ENCODE measurements at places on chromosomes 6 and 20.

DNA sequence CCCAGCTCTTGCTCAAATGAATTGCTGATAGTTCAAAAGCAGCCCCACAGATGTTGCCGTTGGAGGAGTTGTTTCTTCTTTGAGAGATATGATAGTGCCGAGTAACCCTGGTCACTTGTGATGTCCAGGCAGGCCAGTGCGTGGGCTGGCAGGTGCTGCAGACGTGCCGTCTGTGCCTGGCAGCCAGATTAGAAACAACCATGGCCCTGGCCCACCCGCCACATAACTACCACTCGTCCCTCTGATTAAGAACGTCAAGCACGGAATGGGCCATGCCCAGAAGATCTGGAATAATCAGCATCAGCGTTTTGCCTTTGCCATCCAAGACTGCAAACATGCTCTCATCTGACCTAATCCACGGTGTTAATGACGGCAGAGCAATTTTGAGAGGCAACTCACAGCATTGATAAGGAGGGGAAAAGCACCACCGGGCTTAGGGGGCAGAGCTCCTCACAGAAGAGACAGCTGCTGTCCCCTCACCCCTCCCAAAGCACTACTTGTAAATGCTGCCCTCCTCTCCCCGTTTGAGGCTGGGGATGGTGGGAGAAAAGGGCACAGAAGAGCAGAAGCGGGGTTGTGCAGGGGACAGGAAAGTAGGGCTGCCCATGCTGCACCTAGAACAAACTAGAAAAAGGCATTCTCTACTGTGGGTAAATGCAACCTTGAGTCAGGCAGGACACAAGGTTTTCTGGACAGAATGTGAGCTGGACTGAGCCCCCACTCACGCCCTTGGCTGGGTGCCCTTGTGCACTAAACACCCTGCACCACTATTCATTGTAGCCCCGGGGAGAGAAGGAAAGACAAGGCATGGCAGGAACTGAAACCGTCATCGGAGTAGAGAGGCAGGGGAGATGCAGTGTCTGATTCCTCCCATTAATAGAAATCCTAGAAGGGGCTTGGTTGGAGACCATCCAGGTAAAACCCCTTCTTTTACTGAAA is 5.3 kb upstream of the CPNE5 start:
- DNase-seq = no peak

GRCh38 chr20:62959101-62959971 is 6.8 kb downstream of the SLC17A9 start:
- DNase-seq = no peak

GRCh38 chr20:60395991-60396390 is 437.8 kb downstream of the CDH26 start:
- DNase-seq = no peak

GRCh38 chr6:164151161-164152120 is 736.9 kb downstream of the QKI start:
- DNase-seq = peak; percentile 87

DNA sequence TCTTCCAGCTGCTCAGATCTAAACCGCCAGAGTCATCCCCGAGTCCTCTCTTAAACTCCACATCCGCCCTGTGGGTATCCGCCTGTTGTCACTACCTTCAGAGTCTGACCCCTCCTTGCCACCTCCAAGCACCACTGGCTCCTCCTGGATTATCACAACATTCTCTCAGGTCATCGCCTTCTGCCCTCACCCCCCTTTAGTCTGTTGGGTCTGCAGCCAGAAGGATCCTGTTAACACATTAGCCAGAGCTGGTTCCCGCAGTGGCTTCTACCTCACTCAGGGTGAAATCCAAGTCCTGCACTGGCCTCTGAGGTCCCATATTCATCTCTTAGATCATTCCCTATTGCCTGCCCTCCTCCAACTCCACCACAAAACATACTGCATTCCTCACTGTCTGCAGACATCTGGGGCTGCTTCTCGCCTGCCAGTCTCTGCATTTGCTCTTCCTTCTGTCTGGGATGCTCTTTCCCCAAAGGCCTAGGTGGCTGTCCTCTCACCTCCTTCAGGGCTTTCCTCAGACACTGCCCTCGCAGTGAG is 34.1 kb downstream of the TNXB start:
- no peak for DNase-seq

GRCh38 chr6:134510920-134511319 is 193.0 kb upstream of the SGK1 start:
- peak; percentile 52 for DNase-seq

- DNase-seq = no peak
These were observed 36.1 kb upstream of the KCNB1 start for GRCh38 chr20:49518576-49518975.

GRCh38 chr6:157911278-157911677 is 70.4 kb upstream of the SYNJ2 start:
- peak; percentile 39 for DNase-seq

GRCh38 chr20:22762576-22763256 is 178.3 kb upstream of the FOXA2 start:
- no peak for DNase-seq

GRCh38 chr6:105791583-105792318 is 294.4 kb upstream of the PRDM1 start:
- no peak for DNase-seq

DNA sequence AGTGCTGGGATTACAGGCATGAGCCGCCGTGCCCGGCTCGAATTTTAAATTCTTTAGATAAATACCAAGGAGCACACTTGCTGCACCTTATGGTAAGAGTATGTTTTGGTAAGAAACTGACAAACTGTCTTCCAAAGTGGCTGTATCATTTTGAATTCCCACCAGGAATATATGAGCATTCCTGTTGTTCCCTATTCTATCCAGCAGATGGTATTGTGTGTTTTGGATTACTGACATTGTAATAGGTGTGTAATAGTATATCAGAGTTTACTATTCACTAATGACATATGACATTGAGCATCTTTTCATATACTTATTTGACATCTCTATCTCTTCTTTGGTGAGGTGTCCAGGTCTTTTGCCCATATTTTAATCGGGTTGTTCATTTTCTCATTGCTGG is 40.5 kb downstream of the TGM6 start:
- DNase-seq = no peak

DNA sequence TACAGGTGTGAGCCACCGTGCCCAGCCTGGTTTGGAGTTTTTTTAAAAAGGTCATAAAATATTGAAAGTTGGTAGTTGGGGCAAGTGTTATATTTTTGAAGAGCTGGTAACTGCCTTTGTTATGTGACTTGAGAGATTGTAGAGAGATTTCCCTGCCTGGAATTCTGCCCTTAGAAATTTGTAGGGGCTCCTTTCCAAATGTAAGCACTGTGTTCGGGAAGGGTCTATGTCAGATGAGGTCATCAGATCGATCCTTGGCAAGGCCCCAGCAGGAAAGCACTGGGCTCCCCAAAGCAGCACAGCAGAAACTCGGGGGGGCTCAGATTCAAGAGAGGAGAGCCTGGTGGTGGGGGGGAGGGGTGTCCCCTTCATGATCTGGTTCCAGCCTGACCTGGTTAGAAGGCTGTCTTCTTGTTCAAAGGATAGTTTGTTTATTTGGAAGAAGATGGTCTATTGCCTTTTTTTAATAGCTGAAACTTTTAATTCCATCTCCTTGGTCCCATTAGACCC is 220.2 kb downstream of the UST start:
- no peak for DNase-seq

DNA sequence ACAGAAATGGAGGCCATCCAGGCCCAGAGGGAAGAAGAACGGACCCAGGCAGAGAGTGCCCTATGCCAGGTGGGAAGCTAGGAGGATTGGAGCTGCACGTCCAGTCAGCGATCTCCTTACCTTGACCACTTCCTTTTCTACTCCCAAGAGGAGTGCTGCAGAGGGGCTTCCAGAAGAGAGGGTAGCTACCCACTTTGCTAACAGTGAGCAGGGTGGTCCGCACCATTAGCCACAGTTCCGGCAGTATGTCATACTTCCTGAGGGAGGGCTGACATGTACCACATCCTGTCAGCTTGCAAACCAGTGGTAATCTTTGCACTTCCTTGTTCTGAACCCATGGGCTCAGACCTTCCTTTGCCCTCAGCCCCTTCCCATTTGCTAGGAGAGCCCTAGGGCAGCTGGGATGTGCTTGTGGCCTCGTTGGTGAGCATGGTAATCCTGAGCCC is 35.4 kb downstream of the CEP250 start:
- peak; percentile 47 for DNase-seq

DNA sequence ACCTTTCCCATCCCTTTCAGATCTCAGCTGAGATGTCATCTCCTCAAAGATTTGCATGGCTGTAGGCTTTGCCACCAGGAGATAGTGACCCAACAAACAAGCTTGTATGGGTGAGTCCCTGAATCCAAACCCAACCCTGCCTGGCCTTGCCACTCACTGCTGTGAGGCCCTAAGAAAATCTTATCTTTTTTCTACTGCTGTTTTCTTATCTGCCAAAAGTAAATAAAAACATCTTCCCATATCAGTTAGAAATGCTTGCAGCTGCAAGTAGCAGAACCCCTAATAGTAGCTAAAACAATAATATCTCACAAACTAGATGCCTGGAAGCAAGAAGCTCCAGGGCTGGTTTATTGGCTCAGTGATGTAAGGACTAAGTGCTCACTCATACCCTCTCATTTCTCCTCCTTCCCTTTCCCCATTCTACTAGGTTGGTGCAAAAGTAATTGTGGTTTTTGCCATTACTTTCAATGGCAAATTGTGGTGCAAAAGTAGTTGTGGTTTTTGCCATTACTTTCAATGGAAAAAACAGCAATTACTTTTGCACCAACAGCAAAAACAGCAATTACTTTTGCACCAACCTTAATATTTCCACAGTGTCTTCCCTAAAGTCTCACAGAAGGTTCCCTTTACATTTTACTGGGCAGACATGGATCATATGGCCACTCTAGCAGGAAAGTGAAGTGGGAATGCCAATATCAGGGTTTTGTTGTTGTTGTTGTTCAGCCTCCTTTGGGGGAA is 56.7 kb upstream of the PSMF1 start:
- DNase-seq = no peak

GRCh38 chr6:125821825-125822281 is 31.1 kb downstream of the NCOA7 start:
- DNase-seq = peak; percentile 66

DNA sequence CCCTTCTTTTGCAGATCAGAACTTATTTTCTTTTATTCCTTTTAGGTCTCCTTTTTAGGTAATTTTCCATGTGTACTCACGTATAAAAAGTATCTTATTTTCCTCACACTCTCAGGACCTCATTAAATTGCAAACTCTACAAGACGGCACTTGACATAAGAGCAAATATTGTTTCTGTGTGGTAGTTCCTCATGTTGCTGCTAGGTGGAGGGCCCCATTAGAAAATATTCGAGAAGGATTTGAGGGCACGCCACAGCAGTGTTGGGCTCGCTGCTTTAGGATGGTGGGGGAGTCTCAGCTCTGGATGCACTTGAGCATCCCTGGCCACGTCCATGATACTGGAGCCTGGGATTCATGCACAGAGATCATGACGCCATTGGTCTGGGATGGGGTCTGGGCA is 64.9 kb upstream of the ZFP64 start:
- DNase-seq = no peak

DNA sequence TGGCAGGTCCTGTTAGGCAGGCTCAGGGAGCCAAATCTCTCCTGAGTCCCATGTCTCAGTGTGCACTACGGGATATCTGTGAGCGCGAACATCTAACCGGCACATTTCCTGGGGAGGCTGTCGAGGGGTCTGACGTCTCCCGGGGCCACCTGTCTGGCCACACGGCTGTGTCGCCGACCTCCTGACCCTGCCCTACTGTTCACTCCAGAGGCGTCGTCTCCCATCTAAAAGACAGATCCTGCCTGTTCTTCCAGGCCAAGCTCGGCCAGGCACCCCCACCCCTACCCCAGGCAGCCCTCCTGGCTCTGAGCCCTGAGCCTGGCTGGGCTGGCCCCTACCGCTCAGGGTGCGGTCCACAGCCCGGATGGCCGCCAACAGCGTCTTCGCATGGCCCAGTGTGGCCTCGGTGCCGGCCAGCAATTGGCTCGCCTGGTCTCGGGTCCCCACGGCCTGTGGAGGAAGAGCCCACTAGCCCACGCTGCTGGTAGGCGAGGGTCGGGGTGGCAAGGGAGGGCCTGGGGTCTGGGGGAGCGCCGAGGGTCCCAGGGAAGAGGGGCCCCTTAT is 16.6 kb downstream of the ADRM1 start:
- no peak for DNase-seq

DNA sequence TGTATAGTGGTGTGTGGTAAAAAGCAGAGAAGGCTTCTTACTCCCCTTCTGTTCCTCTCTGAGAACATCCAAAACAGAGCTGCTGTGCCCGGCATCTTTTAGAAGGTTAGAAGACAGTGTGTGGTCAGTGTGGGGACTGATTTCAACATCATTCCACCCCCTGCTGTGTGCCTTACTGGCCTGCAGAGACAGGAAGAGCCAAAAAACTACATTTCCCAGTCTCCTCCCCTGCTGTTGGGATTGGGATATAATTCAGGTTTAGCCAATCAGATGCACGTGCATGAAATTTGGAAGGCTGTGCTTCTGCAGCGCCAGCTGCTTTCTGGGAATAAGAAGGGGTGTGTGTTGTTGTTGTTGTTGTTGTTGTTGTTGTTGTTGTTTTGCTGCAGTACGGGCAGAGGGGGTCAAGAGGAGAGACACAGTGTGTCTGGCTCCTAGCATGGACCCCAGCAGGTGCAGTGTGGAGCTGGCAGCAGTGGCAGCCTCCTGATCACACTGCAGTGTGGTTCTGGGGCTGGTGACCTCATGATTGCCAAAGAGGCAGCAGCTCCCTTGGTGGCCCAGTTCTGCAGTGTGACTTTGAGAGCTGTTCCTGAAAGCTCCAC is 74.7 kb downstream of the MRPL14 start:
- peak; percentile 76 for DNase-seq

DNA sequence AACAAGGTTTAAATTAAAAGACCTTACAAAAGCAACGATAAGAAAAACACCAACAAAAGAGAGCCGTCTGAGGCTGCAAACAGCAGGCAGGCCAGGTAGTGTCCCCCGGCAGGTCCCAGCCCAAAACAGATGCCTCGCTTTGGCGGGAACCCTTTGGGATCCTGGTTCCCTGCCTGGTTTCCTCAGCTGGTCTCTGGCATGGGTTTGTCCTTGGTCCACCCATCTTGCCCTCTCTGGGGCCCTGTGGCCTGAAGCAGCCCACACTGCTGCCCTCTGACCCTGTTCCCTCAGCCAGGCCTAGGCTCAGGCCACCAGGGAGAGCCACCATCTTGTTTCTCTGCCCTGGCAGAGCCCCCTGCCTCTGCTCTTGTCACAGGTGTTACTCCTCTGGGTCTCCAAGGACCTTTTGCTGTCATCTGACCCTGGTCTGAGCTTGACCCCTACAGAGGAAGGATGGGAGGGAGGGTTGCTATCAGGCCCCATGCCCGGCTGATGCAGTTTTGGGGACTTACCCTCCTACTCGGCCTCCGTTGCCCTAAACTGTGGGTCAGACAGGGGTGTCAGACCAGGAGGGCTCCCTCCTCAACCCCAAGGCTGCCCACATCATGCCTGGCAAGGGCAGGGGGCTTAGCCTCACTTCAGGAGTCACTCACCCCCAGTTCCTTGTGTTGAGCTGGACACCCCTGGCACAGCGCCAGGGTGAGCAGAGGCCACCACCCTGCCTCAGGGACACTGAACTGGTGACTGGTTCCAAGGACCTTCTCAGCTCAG is 30.6 kb upstream of the GRM4 start:
- DNase-seq = no peak

GRCh38 chr6:94099072-94099471 is 679.7 kb upstream of the EPHA7 start:
- DNase-seq = no peak

GRCh38 chr20:48335308-48336050 is 492.3 kb downstream of the PREX1 start:
- peak; percentile 51 for DNase-seq

All from Ammon's horn (tissue), 1 donor.